ENCODE measurements at places on chromosomes 5 and 9.

DNA sequence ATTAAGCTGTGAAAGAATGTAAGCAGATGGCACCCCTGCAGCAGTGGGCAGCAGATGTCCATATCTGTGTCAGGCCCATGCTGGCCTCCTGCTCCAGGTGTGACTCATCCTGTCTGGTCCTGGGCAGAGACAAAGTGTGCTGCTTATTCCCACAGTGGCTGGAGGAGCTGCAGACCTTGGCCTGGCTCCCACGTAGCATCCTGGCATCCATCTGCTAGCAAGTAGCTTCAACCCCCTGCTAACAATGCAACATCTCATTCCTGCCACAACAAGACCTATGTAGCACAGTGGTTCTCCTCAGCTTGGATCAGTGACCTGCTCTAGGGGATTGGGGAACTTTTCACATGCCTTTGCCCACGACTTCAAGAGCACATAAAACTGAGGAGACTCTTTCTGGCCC is 126.4 kb upstream of the SLC12A2 start:
- DNase-seq, result no peak

DNA sequence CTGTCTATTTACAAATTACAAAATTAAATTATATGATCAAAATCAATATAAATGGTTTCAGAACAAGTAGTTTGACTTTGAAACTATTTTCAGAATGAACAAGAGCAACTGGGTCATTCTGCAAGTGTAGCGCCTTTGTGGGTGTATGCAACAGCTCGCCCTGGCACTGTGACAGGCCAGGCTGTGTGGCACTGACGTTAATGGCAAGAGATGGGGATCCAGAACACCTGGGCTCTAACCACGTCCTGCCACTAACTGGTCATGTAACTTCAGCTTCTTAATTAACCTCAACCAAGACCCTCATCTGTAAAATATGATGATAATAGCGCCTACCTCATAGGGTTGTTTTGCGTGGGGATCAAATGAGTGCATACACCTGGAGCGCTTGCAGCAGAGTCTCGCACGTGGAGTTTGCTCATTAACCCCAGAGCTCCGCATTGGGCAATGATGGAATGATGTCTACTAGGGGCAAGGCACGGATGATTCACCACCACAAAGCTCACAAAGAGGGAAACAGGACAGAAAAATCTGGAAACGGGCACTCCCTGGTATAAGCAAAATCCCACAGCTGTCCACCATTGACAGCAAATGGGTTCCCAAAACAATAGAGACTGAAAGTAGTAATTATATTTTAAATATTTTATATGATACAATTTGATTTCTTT is 639.4 kb downstream of the SEMA5A start:
- no peak for DNase-seq

DNA sequence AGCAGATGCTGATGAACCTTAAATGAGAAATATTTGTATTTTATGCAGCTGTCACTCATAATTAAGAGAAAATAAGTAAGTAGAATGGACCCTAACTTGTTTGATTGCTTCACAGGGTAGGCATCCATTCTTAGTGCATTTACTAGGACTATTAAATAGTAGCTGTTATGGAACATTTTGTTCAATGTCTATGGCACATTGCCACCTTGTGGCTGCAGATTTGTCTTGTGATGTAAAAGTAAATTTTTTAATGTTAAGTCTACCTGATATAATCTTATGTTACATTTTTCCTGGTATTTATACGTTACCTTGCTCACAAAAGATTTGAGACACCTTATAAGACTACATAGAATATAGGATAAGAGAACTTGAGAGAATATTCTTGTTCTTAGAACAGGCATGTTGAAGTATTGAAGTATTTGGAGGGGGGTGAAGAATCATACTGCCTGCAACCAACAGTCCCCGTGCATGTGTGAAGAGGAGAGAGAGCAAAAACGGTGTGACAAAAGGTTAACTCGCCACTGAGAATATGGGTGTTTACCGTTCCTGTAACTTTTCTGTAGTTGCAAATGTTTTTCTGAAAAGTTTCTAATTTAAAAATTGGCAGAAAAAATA is 161.1 kb downstream of the MAST4 start:
- DNase-seq, result no peak

GRCh38 chr9:129403779-129404620 is 216.9 kb downstream of the C9orf50 start:
- no peak for DNase-seq

- DNase-seq, result no peak
Measured at GRCh38 chr9:93592008-93592642, 15.7 kb downstream of the PHF2 start.

GRCh38 chr9:99027443-99027842 is 77.5 kb upstream of the TGFBR1 start:
- DNase-seq, result no peak

DNA sequence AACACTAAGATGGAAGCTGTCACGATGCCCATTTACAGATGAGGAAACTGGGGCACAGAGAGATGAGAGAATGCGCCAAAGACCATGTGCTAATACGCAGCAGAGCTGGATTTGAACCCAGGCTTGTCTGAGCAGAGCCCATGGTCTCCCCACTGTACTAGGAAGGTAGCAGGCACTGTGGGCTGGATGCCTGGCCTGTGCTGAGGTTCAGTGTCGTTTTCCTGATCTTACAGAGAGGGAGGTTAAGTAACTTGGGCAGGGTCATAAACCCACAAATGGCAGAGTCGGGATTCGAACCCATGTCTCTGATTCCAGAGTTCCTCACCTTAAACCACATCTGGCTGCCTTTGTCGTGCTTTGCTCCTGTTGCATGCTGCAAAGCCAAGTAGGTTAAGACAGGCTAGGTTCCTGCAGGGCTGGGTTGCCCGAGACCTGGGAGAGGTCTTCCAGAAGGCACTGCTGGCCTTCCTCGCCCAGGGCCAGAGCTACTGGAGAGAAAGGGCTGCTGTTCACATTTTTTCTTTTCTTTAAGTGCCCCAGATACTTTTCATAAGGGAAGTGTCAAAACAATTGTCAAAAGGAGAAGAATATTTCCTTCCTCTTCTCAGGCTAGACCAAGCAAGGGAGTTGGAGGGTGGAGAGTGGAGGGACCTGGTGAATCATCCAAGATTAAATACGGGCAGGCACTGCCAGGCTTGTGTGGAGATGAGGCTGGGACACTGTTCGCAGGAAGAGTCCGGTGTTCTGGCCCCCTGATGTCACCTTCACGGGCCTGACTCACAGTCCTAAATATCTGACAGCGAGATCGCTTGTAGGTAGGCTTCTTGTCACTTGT is 3.2 kb downstream of the NEK6 start:
- DNase-seq, result no peak

DNA sequence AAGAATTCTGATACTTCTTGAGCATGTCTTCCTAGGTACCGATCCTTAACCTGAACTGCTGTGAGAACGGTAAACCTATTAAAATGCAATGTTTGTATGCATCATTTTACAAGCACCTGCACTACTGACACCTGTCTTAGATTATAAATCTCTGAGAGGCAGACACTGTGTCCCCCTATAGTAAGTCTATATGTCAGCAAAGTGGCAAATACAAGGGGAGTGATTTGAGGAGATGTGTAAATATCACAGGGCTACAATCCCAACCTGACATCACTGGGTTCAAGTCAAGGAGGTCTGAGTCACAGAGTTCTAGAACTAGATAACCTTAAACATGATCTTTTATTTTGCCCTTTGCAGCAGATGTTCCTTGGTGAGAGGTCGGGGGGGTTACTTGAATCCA is 64.1 kb downstream of the ANKH start:
- DNase-seq, result no peak

DNA sequence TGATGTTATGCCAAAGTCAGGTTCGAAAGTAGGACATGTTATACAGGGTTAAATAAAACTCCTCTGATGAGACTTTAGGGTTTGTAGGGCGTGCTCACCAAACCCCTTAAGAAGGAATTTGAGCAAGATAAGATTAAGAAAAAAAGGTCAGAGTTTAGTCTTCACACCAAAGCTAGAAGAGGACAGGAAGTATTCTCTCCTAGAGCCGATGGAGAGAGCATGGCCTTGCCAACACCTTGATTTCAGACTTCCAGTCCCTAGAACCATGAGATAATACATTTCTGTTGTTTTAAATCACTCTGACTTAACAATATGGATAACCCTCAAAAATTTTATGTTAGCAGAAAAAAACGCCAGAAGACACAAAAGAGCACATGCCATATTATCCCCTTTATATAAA is 16.3 kb upstream of the PLCXD3 start:
- no peak for DNase-seq

DNA sequence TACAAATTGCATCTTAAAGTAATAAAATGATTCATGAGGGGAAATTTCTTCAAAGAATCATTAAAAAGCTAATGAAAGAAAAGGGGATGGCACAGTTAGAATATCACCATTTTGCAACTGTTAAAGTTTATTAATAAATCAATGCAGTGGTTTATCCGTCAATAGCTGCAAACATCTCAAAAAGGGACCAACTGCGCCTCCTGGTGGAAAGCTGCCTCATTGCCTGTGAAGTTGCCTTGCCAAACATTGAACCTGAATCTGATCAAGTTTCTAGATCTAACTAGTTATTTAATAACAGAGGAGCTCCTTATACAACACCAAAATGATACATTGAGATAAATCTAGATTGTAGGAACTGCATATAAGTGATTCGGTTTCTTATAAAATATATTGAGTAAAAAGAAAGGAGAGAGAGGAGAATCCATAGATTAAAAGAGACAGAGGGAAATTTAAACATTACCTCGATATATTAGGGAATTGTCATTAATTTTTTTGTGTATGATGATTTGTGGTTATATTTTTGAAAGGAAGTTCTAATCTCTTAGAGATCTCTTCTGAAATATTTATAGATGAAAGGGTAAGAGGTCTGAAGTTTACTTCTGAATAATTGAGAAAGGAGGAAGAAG is 6.9 kb upstream of the NDUFB6 start:
- DNase-seq, result peak; percentile 84

DNA sequence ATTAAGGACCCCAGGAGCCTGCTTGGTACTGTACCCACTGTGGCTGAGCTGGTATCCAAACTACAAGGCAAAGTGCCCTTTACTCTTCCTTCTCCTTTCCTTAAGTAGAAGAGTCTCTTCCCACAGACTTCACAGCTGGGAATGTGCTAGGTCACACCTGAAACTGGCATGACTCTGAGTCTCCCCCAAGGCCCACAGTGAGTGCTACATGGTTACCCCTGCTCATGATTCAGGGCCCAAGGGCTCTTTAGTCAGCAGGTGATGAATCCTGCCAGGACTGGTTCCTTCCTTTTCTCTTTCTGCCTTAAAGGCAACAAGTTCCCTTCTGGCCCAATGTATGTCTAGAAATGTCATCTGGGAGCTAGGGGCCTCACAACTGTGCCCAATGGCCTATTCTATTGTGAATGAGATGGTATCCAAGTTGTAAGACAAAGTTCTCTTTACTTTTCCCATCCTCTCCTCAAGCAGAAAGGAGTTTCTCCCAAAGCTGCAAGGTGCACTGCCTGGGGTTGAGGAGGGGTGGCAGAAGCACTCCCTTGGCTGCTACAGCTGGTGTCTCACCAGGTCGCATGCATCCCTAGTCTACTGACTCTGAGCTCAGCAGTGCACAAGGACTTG is 134.4 kb downstream of the TMEM38B start:
- no peak for DNase-seq

- no peak for DNase-seq
Measured at GRCh38 chr5:150245111-150245789, 44.3 kb downstream of the CAMK2A start.

DNA sequence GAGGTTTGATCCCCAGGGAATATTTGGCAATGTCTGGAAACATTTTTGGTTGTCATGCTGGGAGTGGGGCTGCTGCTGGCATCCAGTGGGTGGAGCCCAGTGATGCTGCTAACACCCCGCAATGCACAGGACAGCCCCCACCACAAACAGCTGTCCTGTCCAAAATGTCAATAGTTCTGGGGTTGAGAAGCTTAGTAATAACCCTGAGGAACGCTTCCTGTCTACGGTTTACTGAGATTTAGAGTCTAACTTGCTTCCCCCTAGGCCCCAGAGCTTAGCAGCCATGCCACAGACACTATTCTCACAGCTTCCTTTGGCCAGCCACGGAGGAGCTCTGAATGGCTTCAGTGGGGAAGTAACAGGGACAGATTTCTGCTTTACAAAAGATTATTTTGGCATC is 66.5 kb downstream of the MSX2 start:
- DNase-seq, result no peak

- DNase-seq, result no peak
Measured at GRCh38 chr9:106314476-106314875, 548.5 kb upstream of the ZNF462 start.

DNA sequence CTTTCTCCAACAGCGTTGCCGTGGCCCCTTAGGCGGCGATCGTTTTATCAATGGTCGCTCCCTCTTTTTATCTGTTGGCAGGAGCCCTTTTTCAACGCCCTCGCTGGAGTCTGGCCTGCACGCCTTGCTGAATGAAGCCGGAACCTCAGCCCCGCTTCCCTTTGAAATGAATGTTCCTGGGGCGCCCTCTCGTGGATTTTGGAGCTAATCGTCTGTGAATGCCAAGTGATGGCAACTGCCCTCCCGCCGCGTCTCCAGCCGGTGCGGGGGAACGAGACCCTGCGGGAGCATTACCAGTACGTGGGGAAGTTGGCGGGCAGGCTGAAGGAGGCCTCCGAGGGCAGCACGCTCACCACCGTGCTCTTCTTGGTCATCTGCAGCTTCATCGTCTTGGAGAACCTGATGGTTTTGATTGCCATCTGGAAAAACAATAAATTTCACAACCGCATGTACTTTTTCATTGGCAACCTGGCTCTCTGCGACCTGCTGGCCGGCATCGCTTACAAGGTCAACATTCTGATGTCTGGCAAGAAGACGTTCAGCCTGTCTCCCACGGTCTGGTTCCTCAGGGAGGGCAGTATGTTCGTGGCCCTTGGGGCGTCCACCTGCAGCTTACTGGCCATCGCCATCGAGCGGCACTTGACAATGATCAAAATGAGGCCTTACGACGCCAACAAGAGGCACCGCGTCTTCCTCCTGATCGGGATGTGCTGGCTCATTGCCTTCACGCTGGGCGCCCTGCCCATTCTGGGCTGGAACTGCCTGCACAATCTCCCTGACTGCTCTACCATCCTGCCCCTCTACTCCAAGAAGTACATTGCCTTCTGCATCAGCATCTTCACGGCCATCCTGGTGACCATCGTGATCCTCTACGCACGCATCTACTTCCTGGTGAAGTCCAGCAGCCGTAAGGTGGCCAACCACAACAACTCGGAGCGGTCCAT is 10.0 kb downstream of the S1PR3 start:
- peak; percentile 87 for DNase-seq

- DNase-seq, result no peak
Measured at GRCh38 chr5:118918232-118918631, 70.1 kb downstream of the DTWD2 start.

DNA sequence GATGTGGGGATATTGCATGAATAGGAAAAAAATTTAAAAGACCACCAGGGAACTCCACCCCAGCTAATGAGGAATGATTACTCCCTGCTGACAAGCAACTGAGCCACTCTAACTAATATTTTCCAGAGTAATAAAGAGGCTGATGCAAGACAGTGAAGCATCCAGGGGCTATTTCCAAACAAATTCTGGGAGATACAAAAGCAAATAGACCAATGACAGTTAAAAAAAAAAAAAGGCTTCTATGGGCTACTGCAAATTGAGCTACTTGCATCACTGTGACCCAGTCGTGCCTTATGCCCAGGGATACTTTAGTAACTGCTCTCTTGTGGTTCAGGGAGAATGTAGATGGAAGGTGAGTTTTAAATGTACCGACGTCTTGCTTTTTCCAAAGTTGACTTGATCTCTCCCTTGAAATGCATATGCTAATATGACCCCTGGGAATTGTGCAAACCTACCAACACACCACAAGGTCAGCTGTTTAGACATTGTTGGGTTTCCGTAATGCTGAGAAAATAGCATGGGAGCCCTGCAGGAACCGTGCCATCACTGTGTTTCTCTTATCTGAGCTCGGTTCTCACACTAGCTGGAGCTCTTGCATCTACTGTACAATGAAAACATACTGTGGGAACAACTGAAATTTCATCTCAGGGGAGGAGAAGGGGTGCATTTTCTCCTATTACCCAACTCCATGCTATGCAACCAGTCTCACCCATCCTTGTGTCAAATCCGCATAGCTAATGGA is 250.6 kb upstream of the MAP3K1 start:
- DNase-seq, result no peak
